WTC11 (cell line): ENCODE measurements at places on chromosomes 2 and 18.
A peak's percentile ranks its signal among the peaks of the same experiment; 100 is the strongest.

GRCh38 chr2:157831573-157832315 lies 44.4 kb downstream of the ACVR1 start:
- peak overlapping the region; percentile 17; the same call in 1 of the 2 replicates for H3K27ac ChIP-seq
- H3K27me3 ChIP-seq = no peaks in the 10 kb centered on the region
- H3K4me3 ChIP-seq = no peak overlapping the region
- peaks cover 57% of the 10 kb centered on the region for H3K4me1 ChIP-seq

DNA sequence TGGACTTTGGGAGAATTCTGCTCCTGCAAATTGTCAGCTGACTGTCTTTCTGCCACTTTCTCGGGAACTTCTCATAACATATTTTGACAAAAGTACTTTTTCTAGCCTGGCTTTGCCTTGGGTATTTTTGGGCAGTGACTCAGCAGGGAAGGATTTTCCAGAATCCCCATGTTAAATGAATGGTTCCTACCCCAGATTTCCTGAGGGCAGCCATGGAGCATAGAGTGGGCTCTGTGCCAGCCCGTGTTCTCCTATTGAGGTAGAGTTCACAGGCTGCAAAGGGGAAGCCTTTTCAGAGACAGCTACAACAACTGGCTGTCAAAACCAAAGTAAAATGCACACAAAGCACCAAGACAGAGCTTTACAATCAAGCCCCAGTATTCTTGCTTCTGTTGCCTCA lies 59.8 kb downstream of the BMP10 start:
- H3K27me3 ChIP-seq = no peaks in the 10 kb centered on the region
- no peak overlapping the region for H3K4me3 ChIP-seq
- no peaks in the 10 kb centered on the region for H3K36me3 ChIP-seq
- no peak overlapping the region for H3K27ac ChIP-seq
- peaks cover 13% of the 10 kb centered on the region for H3K4me1 ChIP-seq

- peaks cover 10% of the 10 kb centered on the region for H3K4me1 ChIP-seq
- no peak overlapping the region for H3K4me3 ChIP-seq
- no peak for DNase-seq
- H3K36me3 ChIP-seq = no peaks in the 10 kb centered on the region
These were observed 67.4 kb downstream of the MEP1B start for GRCh38 chr18:32257084-32257785.

DNA sequence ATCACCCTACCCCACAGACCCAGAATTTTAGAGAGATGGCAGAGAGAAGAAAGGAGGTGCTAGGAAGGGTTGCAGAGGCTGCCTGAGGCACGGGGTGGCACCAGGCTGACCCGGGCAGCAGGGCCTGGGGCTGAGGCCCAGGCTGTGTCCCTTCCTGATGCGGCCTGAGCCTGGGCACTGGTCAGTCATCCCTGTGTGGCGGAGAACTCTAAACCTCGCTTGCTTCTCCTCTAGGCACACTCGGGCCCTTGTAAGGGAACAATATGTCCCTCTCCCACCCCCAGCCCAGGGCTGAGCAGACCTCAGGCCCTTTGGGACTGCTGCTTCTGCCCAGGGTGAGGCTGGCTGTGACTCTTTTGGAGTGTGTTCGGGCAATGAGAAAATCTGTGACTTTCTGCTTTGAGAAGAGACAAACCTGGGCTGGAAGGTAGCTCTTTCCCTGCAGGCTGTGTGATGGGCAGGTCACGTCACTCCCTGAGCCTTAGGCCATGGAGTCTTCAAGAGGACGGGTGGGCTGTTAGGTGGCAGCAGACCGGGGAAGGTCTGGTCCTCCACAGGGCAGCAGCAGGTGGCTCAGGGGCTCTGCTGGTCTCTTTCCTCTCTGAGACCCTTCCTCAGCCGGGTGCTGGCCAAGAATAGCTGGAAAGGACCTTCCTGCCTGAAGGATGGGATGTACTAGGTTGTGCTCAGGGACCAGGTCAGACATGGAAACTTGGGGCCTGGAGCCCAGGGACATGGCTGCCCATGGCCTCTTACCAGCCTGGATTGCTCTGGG lies 96.8 kb downstream of the GLI2 start:
- no peaks in the 10 kb centered on the region for H3K27me3 ChIP-seq
- H3K4me1 ChIP-seq = peaks cover 36% of the 10 kb centered on the region
- H3K27ac ChIP-seq = peak overlapping the region; percentile 89; the same call in 1 of the 2 replicates
- no peak for DNase-seq

- no peak overlapping the region for H3K4me3 ChIP-seq
- H3K27me3 ChIP-seq = no peaks in the 10 kb centered on the region
- peaks cover 55% of the 10 kb centered on the region for H3K4me1 ChIP-seq
- no peak for DNase-seq
These were observed 121.4 kb upstream of the MGAT5 start for GRCh38 chr2:134132490-134132857.

- no peak overlapping the region for H3K4me3 ChIP-seq
- peaks cover 28% of the 10 kb centered on the region for H3K4me1 ChIP-seq
- H3K27ac ChIP-seq = no peak overlapping the region
These were observed 6.7 kb downstream of the ZNF521 start for GRCh38 chr18:25345081-25345866.

GRCh38 chr2:144935736-144936135 lies 415.8 kb upstream of the ZEB2 start:
- H3K4me3 ChIP-seq = no peak overlapping the region
- H3K27me3 ChIP-seq = no peaks in the 10 kb centered on the region
- H3K27ac ChIP-seq = no peak overlapping the region
- no peak for DNase-seq
- H3K36me3 ChIP-seq = no peaks in the 10 kb centered on the region

GRCh38 chr2:119864318-119864717 lies 104.6 kb downstream of the PTPN4 start:
- no peak overlapping the region for H3K4me3 ChIP-seq
- H3K27me3 ChIP-seq = no peaks in the 10 kb centered on the region
- DNase-seq = no peak
- peak overlapping the region; percentile 28; the same call in 1 of the 2 replicates for H3K27ac ChIP-seq
- H3K36me3 ChIP-seq = peaks cover 20% of the 10 kb centered on the region

DNA sequence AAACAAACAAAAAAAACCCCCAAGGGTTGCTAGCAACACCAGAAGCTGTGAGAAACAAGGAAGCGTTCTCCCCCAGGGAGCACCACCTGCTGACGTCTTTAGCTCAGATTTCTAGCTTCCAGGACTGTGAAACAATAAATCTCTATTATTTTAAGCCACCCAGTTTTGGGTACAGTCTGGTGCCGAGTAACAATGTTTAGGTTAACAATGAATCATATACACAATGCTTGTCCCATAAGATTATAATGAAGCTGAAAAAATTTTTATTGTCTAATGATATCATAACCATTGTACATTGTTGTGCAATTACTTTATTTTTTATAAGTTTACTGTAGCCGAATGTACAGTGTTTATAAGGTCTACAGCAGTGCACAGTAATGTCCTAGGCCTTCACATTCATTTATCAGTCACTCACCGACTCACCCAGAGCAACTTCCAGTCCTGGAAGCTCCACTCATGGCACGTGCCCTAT lies 72.1 kb upstream of the CAB39 start:
- no peaks in the 10 kb centered on the region for H3K4me1 ChIP-seq
- H3K27me3 ChIP-seq = no peaks in the 10 kb centered on the region
- H3K36me3 ChIP-seq = no peaks in the 10 kb centered on the region
- no peak for DNase-seq

DNA sequence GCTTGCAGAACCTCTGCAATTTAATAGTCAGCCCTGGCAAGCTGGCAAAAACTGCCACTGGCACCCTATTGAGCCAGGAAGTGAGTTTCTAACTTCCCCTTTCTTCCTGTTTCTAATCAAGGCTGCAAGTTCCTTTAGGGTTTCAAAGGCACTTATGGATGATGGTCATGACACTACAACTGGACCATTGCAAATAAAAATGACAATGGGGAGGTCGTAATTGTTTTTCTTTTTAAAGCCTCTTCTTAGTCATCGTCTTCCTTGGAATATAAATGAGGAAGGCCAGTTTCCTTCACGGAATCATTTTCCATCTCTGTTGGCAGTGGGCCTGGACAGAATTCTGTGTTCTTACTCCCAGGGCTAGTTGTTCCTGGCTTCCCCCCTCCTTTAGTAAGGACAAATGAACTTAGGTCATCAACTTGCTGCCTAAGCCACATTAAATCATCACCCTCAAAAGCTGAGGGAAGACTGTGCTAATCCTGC lies 35.8 kb downstream of the SH3RF3 start:
- H3K36me3 ChIP-seq = no peaks in the 10 kb centered on the region
- peaks cover 2% of the 10 kb centered on the region; the same call in 1 of the 2 replicates for H3K27me3 ChIP-seq
- peak overlapping the region; percentile 36; the same call in 1 of the 2 replicates for H3K27ac ChIP-seq
- no peak overlapping the region for H3K4me3 ChIP-seq
- DNase-seq = no peak

- no peak overlapping the region for H3K27ac ChIP-seq
- no peak for DNase-seq
- H3K36me3 ChIP-seq = no peaks in the 10 kb centered on the region
- H3K4me1 ChIP-seq = peaks cover 6% of the 10 kb centered on the region
- no peaks in the 10 kb centered on the region for H3K27me3 ChIP-seq
These were observed 107.6 kb downstream of the LRP2 start for GRCh38 chr2:169254774-169255173.

DNA sequence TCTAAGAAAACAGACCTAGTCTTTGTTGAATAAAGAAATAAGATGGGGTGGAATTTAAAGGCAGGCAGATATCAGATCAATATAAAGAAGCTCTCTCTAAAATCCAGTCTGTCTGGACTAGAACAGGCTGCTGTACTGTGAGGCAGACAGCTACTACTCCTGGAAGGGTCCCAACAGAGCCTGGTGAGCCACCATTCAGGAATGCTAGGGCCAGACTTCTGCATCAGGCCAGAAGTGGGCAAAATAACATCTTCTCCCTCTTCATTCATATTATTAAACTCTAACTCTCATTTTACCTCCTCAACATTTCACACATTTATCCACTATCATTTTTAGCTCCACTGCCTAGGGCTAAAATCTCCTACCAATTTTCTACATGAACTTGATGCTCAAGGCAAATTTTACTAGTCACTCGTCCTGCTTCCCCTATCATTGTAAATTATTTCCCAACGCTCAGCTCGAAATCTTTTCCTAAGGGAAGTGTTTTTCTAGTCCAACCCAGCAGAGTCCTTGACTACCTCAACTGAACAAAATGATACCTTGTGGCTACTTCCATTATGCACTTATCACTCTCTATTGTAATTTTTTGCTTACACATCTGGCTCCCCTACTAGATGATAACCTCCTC lies 45.2 kb upstream of the GLS start:
- H3K27me3 ChIP-seq = no peaks in the 10 kb centered on the region
- no peak for DNase-seq
- H3K4me1 ChIP-seq = peaks cover 2% of the 10 kb centered on the region
- no peak overlapping the region for H3K4me3 ChIP-seq
- no peaks in the 10 kb centered on the region for H3K36me3 ChIP-seq

GRCh38 chr18:48902023-48902855 lies 48.5 kb downstream of the SMAD7 start:
- no peak overlapping the region for H3K27ac ChIP-seq
- peaks cover 10% of the 10 kb centered on the region for H3K36me3 ChIP-seq
- DNase-seq = no peak
- no peaks in the 10 kb centered on the region; the same call in 1 of the 2 replicates for H3K27me3 ChIP-seq
- no peak overlapping the region for H3K4me3 ChIP-seq
- no peaks in the 10 kb centered on the region; the same call in none of the 2 replicates for H3K4me1 ChIP-seq

DNA sequence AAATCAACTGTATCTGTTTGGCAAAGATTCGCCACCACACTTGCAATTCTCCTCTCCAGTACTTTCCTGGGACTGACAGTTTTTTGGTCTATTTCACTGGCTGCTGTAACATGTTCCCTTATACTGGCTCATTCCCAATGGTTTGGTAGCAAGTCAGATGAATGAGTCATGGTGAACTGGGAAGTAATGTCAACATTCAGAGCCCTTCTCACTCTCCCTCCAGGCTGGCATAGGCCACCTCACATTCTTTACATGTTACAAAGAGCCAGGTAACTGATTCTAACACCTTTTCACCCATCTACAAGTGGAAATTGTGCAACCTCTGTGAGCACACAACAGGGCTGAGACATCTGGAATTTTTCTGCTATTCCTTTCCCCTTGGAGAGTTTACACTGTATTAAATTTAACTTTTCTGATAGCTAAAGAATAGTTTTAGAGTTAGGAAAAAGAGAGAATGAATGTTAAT lies 111.3 kb upstream of the TLK1 start:
- H3K36me3 ChIP-seq = no peaks in the 10 kb centered on the region
- H3K27ac ChIP-seq = no peak overlapping the region
- no peak overlapping the region for H3K4me3 ChIP-seq
- DNase-seq = no peak
- H3K27me3 ChIP-seq = no peaks in the 10 kb centered on the region

DNA sequence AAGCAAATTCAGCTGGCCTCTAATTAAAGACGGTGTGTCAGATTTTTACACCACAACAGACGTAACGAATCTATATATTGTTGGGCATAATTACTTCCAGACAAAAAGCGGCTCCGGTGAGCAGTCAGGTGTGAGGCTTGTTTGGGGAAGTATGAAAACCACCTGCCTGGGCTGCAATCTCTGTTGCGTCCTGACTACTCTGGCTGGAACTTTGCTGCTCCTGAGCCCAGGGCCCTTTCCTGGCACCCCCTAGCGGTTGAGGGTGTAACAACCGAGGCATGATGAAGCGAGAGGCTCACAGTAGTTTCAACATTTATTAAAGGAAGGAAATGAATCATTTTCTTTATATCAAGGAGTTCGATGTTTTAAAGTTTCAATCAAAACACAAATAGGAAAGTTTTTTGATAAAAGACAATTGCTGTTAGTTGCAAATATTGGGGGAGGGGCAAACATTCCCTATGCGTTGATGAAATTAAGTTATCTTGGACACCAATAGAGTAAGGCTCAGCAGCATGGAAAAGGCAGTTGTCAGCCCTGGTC lies 10.6 kb upstream of the ITGB6 start:
- H3K27me3 ChIP-seq = no peaks in the 10 kb centered on the region
- H3K27ac ChIP-seq = no peak overlapping the region
- H3K4me3 ChIP-seq = no peak overlapping the region
- peak; percentile 86 for DNase-seq
- peaks cover 6% of the 10 kb centered on the region for H3K36me3 ChIP-seq

DNA sequence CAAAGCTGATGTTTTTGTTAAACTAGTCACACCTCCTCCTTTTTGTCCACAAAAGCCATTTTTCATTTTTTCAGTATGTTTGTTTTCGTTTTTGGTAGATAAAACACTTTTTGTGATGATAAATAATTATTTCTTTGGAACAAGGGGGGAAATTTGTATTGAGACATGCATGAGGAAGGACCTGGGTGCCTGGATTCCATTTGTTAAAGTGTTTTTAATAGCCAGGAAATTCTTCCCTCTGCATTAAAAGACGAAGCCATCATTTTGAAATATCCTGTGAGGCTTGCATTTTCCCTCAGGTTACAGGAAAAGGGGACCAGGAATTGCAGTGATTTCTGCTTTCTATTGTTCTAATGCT lies 52.1 kb upstream of the CTLA4 start:
- H3K36me3 ChIP-seq = no peaks in the 10 kb centered on the region
- H3K4me1 ChIP-seq = peaks cover 11% of the 10 kb centered on the region
- no peak overlapping the region for H3K4me3 ChIP-seq

GRCh38 chr2:219545295-219545942 lies 1.6 kb downstream of the TMEM198 start:
- peaks cover 17% of the 10 kb centered on the region for H3K4me1 ChIP-seq
- H3K27me3 ChIP-seq = peaks cover 36% of the 10 kb centered on the region
- peaks cover 21% of the 10 kb centered on the region for H3K36me3 ChIP-seq
- H3K27ac ChIP-seq = no peak overlapping the region

DNA sequence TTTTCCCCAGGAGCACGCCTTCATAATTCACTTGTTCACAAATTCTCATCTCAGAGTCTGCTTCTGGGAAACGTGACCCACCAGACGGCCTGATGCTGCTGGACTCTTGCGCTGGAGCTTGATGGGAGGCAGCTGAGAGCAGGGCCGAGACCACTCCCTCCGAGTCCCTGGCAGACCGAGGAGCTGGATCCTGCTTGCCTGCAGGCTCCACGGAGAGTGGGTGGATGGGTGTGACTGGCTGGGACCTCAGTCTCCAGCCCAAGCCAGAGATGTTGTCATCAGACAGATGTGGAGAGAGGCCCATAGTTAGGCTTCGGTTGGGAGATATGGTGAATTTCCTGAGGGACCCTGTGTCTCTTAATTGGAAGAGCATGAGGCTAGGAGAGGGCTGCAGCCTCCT lies 76.4 kb downstream of the TSN start:
- H3K27me3 ChIP-seq = peaks cover 8% of the 10 kb centered on the region
- H3K36me3 ChIP-seq = peaks cover 2% of the 10 kb centered on the region; the same call in 1 of the 2 replicates
- H3K4me3 ChIP-seq = no peak overlapping the region
- peaks cover 8% of the 10 kb centered on the region for H3K4me1 ChIP-seq
